Sciatic nerve (tissue), 2 donors: ENCODE measurements at places on chromosomes 1 and 21.

- no peak for DNase-seq
These were observed 868 bp downstream of the ZBTB40 start for GRCh38 chr1:22452481-22452957.

GRCh38 chr1:95766036-95766435 is 532.0 kb downstream of the RWDD3 start:
- no peak for DNase-seq

- no peak for DNase-seq
These were observed 112.4 kb downstream of the DAB1 start for GRCh38 chr1:57311411-57311810.

GRCh38 chr1:112529301-112529700 is 20.5 kb downstream of the WNT2B start:
- no peak for DNase-seq

DNA sequence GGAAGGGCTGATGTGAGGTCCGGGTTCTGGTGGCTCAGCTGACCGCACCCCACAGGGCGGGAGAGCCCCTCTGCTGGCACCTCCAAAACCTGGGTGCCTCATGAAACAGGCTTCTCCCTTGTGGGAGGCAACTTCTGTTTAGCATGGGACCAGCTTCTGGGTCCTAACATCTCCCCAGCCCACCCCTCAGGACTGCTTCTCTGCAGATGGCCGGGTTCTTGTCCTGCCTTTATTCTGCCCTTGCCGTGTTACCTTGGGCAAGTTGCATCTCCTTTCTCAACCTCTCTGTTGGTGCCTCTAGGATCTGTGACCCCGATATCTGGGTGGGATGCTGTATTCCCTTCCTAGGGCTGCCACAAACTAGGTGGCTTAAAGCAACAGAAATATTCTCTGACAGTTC is 15.0 kb upstream of the TTC22 start:
- no peak for DNase-seq
